ENCODE measurements at places on chromosomes 2 and 18.

- DNase-seq: no peak
These were observed 70.9 kb downstream of the EHD3 start for GRCh38 chr2:31304816-31305215.

- DNase-seq: no peak
These were observed 29.6 kb upstream of the EPAS1 start for GRCh38 chr2:46267616-46268015.

DNA sequence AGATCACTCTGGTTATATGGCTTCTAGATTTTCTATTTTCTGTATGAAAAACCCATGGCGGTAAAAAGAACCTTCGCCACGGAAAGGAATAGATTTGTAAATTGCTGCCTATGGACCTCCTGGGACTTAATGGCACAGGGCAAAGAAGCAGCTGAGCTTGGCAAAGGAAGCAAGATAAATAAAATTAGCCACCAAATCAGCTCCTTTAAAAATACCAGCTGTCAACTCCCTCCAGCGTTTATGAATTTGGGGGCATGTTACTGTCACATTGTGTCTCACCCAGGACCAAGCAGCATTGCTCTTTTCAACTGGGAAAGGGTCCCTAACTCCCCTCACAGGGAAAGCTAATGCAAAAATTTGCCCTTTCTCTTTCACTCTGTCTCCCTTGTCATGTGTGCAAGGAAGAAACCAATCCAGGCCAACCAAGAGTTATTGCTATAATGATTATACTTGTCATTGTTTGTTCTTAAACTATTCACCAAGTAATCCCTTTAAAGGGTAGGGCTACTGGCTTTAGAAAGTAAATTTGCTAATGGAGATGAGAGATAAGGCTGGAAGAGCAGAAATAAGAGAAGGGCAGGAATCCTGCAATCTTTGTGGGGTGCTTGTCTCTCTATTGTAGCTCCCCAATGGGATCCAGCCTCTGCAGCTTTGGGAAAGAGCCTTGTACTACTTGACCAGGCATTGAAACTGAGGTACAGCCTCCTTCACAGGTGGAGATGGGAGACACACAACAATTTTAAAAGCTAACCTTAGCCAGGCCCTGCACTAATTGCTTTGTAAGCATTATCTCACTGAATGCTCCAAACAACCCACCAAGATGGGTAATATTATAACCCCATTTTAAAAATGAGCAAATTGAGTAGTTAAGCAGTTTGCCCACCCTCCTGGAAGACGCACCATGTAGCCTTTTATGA, 119.1 kb upstream of the KLF7 start:
- DNase-seq: no peak

GRCh38 chr18:47754311-47755101, 176.0 kb downstream of the SMAD2 start:
- DNase-seq: no peak

DNA sequence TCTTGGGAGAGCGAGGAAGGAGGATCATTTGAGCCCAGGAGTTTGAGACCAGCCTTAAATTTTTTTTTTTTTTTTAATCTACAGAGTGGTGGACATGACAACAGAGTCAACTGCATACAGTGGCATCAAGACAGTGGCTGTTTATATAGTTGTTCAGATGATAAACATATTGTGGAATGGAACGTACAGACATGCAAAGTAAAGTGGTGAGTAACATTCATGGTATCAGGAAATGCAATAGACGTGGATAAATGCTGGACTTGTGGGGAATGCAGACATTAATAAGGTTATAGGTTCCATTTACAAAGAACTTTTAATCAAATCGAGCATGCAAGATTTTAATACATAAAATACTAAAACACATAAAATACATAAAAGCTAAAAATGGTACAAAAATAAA, 11.9 kb downstream of the WDR43 start:
- DNase-seq: no peak

GRCh38 chr18:75831960-75832359, 404.5 kb upstream of the SMIM21 start:
- no peak for DNase-seq

GRCh38 chr2:238425979-238426567, 654 bp upstream of the ASB1 start:
- DNase-seq: no peak

GRCh38 chr2:42245396-42245795, 76.2 kb downstream of the EML4 start:
- DNase-seq: no peak

DNA sequence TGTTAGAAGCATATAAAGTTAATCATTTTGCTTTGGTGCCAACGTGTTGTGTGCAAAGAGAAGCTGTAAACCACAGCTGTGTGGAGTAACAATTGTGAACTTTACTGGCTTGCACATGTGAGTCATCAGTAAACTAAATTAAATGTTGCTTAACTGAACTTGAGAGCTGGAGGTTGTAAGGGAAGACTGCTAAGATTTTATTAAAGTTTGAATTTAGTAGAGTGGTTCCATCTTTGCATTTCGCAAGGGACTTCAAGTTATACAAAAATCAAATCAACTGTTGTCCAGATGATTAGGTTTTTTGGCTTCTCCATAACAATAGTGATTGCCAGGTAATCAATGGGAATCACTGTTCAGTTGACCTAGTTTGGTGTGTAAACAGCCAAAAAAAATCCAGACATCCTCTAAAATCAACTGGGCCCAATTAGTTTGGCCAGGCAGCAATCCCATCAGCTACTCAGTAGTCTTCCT, 247.4 kb downstream of the MYO3B start:
- no peak for DNase-seq

- DNase-seq: no peak
These were observed 422.0 kb downstream of the CBLN2 start for GRCh38 chr18:72122103-72122502.

DNA sequence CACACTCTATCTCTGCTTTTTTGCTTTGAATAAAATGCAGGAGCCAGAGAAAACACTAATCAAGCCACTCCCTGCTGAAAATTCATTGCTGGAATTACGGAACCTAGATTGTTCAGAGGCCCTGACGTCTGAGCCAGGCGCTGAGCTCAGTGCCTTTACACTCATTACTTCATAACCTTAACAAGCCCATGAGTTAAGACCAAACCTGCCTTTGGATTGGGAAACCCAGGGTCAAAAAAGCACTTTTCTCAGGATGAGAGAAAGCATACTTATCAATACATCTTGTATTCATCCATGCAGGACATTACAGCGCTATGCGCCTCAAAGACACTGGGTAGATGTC, 762 bp downstream of the INO80C start:
- no peak for DNase-seq

GRCh38 chr2:178298785-178299212, 104.5 kb downstream of the OSBPL6 start:
- no peak for DNase-seq
